ENCODE measurements at places on chromosomes 11 and 22. TPM values are rescaled to one million over a fixed set of nuclear protein-coding genes. Genes with fewer than 3 reads are reported as not detected.

DNA sequence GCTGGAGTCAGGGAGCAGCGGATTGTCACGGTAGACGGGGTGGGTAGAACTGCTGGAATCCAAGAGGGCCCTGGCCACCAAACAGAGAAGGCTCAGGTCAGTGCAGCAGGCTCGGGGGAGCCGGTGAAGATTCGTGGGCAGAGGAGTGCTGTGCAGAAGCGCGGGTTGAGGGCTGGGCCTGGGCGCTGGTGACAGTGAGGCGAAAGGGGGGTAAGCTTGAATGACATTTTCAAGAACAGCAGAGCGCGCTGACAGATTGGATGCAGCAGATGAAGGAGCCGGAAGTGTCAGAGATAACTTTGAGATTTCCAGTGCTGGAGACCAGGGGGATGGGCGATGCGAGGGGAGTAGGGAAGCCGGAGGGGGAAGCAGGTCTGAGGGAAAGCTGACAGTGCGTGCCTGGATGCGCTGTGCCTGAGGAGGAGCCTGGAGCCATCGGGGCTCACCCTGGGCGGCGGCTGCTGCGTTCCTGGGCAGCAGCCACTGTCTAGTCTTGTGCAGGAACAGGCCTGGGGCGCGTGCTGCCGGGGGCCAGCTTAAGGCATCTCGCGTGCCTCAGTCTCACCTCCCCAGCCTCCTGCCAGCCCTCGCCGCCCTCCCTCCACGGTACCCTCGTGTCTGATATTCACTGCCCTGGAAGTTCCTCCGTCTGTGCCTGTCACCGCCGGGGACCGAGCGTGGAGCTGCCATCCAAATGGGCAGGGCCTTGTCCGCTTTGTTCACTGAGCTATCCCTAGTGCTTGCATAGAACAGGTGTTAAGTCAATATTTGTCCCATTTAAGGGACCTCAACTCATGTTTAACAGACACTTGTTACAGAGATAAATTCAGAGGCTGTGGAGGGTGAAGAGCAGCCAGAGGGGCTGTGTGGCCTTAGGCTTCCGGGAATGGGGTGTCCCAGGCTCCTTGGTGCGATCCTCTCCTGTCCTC, 5.2 kb downstream of the GRIK4 start:
- DNase-seq = no peak
- H3K27ac ChIP-seq = no peak overlapping the region
- H3K36me3 ChIP-seq = no peaks in the 10 kb centered on the region
- H3K27me3 ChIP-seq = no peaks in the 10 kb centered on the region
- no peaks in the 10 kb centered on the region for H3K4me1 ChIP-seq

- no peaks in the 10 kb centered on the region for H3K36me3 ChIP-seq
- no peak overlapping the region for H3K27ac ChIP-seq
- H3K4me3 ChIP-seq = no peak overlapping the region
- DNase-seq = no peak
- peaks cover 17% of the 10 kb centered on the region for H3K4me1 ChIP-seq
- H3K27me3 ChIP-seq = no peaks in the 10 kb centered on the region
Measured at GRCh38 chr11:67387518-67387917, 4.3 kb upstream of the RAD9A start.

GRCh38 chr11:28089378-28089777, 18.6 kb downstream of the KIF18A start:
- no peaks in the 10 kb centered on the region for H3K27me3 ChIP-seq
- no peak overlapping the region for H3K4me3 ChIP-seq
- H3K27ac ChIP-seq = no peak overlapping the region
- no peak for DNase-seq
- H3K4me1 ChIP-seq = peaks cover 6% of the 10 kb centered on the region
- H3K36me3 ChIP-seq = peaks cover 53% of the 10 kb centered on the region

- DNase-seq = no peak
- H3K4me1 ChIP-seq = peaks cover 9% of the 10 kb centered on the region
- H3K36me3 ChIP-seq = no peaks in the 10 kb centered on the region
- H3K27ac ChIP-seq = no peak overlapping the region
- H3K4me3 ChIP-seq = no peak overlapping the region
- H3K27me3 ChIP-seq = no peaks in the 10 kb centered on the region
Measured at GRCh38 chr11:44224867-44225501, 85.0 kb downstream of the ALX4 start.

DNA sequence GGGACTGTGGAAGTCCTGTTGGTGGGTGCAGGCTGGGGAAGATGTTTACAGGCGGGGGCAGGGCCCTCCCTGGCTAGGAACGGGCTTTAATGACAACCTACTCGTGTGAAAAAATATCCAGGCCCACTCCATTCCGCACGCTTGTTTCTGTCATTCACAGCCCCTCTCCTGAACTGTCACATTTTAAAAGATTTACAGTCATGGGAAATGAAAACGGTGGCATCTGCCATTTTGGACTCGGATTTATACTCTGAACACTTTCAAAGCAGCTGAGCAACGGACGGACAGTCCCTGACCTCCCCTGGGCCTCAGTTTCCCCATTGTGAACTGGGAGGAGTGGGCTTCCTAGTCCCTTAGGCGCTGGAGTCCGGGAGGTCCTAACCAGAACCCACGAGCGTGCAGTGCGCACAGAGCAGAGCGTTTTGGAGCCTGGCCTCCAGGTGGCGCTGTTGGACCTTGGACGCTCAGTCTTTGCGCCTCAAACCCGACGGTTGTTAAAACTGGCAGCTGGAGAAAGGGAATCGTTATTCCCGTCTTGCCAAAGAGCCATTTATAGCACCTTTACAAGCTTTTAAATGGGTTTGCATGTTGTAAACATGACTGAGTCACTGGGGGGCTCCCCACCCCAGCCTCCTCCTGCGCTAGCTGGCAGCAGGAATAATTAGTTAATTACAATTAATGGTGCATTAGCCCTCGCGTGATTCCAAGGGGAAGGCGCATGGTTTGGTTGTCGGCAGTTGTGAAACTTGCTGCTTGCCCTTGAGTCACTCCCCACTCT, 75.3 kb downstream of the FBLN1 start:
- H3K36me3 ChIP-seq = no peaks in the 10 kb centered on the region
- peak; percentile 91 for DNase-seq
- peaks cover 16% of the 10 kb centered on the region for H3K4me1 ChIP-seq
- no peak overlapping the region for H3K4me3 ChIP-seq
- no peaks in the 10 kb centered on the region for H3K27me3 ChIP-seq
- no peak overlapping the region for H3K27ac ChIP-seq

DNA sequence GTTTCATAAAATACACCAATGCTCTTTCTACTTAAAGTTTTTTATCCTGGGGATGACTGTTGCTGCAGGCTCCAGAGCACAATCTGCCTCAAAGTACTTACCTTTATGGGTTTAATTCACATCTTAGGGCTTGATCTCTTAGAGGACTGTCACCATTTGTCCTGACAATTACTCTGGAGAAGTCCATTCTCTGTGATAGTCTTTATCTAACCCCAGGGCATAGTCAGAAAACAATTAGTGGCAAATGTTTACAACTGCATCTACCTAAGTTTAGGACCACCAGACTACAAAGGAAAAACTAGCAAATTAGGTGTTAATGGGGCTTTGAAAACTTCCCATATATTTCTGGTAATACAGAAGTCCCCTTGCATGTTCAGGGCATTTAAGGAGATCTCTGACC, 973.5 kb downstream of the JRKL start:
- H3K4me1 ChIP-seq = no peaks in the 10 kb centered on the region
- no peaks in the 10 kb centered on the region for H3K36me3 ChIP-seq
- H3K27me3 ChIP-seq = no peaks in the 10 kb centered on the region
- DNase-seq = no peak
- no peak overlapping the region for H3K4me3 ChIP-seq
- no peak overlapping the region for H3K27ac ChIP-seq

- H3K4me3 ChIP-seq = no peak overlapping the region
- H3K4me1 ChIP-seq = no peaks in the 10 kb centered on the region
- no peak overlapping the region for H3K27ac ChIP-seq
Measured at GRCh38 chr11:130208241-130209127, 48.9 kb downstream of the ST14 start.

- H3K27me3 ChIP-seq = no peaks in the 10 kb centered on the region
- no peak for DNase-seq
- H3K4me3 ChIP-seq = peak overlapping the region; percentile 1
- H3K27ac ChIP-seq = no peak overlapping the region
- peaks cover 55% of the 10 kb centered on the region for H3K36me3 ChIP-seq
Measured at GRCh38 chr11:104118105-104118744, 45.7 kb downstream of the PDGFD start.

DNA sequence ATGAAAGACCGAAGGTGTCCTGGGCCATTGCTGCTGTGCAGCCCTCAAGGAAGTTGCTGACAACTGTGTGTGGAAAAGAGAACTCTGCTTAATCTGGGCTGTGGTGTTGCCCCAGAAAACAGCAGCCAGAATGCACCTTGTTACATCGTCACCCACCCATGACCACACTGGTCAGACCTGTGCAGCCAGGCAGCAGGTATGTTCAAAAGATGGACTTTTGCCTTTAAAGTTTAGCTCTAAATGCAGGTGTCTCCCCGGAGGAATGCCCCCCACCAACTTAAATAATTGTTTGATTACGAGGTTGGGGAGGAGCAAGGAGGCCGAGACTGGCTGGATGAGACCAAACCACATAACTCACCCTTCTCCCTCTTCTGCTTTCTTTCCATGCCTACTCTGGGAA, 15.3 kb upstream of the POLA2 start:
- H3K4me1 ChIP-seq = peaks cover 7% of the 10 kb centered on the region
- H3K27ac ChIP-seq = no peak overlapping the region
- no peak for DNase-seq
- no peak overlapping the region for H3K4me3 ChIP-seq
- H3K36me3 ChIP-seq = peaks cover 4% of the 10 kb centered on the region

DNA sequence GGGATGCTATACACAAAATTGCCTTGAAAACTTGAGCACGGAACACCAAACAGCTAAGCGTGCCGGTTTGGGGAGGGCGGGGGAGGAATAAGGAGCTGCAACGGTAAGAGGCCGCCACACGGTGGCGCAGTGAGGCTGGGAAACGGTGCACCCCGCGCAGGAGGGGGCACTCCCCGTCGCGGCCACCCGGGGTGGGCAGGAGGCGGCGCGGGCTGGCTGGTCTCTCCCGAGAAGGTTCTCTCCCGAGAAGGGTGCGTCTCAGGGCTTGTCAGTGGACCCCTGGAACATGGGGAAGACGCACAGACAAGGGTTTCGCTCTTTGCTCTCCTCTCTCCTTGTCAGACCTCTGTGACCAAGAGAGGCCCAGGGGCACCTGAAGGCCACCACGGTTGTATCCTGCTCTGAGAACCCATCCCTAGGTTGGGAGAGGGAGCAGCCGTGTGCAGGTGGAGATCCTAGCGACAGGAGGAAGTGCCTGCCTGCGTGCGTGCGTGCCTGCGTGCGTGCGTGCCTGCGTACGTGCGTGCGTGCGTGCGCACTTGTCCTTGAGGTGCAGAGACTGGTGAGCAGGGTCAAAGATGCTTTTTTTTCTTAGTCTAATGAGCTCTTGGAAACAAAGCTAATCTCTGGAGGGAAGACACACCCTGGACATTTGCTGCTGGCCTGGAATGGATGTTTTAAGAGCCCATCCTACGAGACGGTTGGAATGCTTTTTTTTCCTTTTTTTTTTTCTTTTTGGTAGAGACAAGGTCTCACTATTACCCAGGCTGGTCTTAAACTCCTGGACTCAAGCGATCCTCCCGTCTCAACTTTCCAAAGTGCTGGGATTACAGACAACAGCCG, 18.1 kb upstream of the JAM3 start:
- H3K36me3 ChIP-seq = no peaks in the 10 kb centered on the region
- H3K27ac ChIP-seq = no peak overlapping the region
- H3K27me3 ChIP-seq = no peaks in the 10 kb centered on the region

DNA sequence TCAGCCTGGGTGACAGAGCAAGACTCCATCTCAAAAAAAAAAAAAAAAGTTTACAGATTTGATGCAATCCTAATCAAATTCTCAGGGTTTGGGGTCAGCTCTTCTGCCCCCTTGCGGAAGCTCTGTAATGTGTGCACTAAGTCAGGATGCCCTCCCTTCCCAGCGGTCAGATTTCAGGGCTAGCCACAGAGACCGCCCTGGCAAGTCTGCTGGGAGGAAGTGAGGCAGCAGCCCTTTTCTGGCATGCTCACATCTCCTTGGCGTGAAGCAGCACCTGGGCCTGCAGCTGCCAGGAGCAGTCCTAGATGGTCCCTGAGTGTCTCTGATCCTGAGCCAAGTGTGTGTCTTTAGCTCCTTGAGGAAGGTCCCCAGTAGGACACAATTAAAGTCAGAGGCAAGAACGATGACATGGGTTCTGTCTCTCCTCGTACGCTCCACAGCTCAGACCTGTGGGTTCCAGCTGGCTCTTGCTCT, 10.9 kb upstream of the APOBEC3C start:
- H3K36me3 ChIP-seq = no peaks in the 10 kb centered on the region
- peaks cover 9% of the 10 kb centered on the region for H3K4me1 ChIP-seq
- no peaks in the 10 kb centered on the region for H3K27me3 ChIP-seq
- H3K4me3 ChIP-seq = no peak overlapping the region
- H3K27ac ChIP-seq = no peak overlapping the region

- no peak overlapping the region for H3K4me3 ChIP-seq
- DNase-seq = no peak
- H3K27me3 ChIP-seq = no peaks in the 10 kb centered on the region
- H3K27ac ChIP-seq = no peak overlapping the region
Measured at GRCh38 chr11:33712436-33712835, 11.8 kb upstream of the C11orf91 start.

- no peaks in the 10 kb centered on the region for H3K36me3 ChIP-seq
- H3K4me1 ChIP-seq = peaks cover 14% of the 10 kb centered on the region
- H3K4me3 ChIP-seq = no peak overlapping the region
- no peak for DNase-seq
- H3K27ac ChIP-seq = no peak overlapping the region
- H3K27me3 ChIP-seq = no peaks in the 10 kb centered on the region
Measured at GRCh38 chr11:65357856-65358356, 3.4 kb downstream of the TIGD3 start.

DNA sequence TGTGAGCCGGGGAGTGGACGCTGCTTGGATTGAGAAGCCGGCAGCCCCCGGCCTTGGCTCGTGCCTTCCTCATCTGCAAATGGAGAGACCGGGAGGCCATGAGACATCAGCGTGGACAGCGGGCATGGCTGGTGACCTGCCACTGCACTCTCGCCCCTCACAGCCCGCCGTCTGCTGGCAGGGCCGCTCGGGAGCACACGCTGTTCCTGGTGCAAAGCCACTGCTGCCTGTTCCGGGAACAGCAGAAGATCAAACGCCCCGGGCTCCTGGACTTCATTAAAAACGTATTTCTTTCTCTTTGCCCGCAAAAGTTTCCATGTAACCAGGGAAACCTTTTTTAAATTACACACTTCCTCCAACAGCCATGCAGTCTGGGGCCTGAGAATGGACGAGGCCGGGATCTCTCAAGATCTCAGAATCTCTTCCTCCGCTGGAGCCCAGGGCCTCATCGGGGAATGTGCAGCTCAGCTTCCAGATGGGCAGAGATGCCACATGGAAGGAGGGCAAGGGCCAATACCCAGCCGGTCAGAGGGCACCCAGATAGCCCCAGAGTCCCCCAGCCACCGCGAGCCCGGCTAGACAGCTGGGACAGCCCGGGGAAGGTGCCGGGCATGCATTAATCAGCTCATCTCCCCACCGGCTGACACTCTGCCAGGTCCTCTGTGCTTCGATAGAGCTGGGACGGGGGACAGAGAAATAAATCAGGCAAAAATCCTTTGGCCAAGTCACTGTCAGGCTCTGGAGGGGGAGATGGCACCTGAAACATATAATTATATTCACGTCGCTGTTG, 62.8 kb upstream of the PRR5 start:
- no peaks in the 10 kb centered on the region for H3K36me3 ChIP-seq
- H3K4me1 ChIP-seq = no peaks in the 10 kb centered on the region
- no peak overlapping the region for H3K4me3 ChIP-seq

- no peaks in the 10 kb centered on the region for H3K27me3 ChIP-seq
- H3K36me3 ChIP-seq = no peaks in the 10 kb centered on the region
- no peak overlapping the region for H3K4me3 ChIP-seq
- H3K27ac ChIP-seq = no peak overlapping the region
- peaks cover 7% of the 10 kb centered on the region for H3K4me1 ChIP-seq
Measured at GRCh38 chr11:122724520-122724919, 69.0 kb downstream of the UBASH3B start.

H19 gene
- total RNA-seq = 65.5 TPM

TSPAN32 gene
- total RNA-seq = not detected

IFITM10 gene
- not detected for total RNA-seq

PNPLA5 gene
- total RNA-seq = not detected

OR6A2 gene
- 2.9 TPM for total RNA-seq

OR52I1 gene
- not detected for total RNA-seq

MRGPRX4 gene
- total RNA-seq = not detected

USP2 gene
- 15.4 TPM for total RNA-seq

Data from Karpas-422 (cell line).